Right kidney (tissue), 9 donors: ENCODE measurements at places on chromosomes 5 and 9.

DNA sequence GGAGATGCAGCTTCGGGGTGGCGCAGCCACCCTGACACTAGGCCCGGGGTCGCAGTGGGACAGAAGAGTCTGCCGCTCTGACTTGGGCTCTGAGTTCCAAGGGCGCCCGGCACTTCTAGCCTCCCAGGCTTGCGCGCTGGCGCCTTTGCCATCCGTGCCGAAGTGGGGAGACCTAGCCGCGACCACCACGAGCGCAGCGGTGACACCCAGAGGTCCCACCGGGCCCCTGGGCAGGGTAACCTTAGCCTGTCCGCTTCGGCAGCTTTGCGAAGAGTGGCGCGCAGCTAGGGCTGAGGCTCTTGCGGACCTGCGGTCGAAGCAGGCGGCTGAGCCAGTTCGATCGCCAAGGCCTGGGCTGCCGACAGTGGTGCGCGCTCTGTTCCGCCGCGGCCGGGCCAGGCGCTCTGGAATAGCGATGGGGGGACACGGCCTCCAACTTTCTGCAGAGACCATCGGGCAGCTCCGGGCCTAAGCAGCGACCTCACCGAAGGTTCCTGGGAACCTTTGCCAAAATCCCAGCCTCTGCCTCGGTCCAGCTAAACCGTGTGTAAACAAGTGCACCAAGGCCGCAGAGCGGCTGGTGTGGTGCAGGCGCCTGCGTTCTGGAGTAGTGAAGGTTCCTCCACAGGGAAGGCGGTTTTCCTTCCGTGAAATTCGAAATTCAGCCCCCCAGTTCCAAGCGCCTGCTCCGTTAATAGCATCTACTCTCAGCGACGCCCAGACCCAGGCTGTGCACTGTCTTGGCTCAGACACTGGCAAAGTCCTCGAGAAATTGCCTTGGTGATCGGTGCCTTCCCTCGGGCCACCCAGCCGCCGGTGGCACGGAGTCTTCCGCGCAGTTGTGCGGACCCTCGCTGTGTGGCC, 7.4 kb downstream of the TLX3 start:
- peak; percentile 73 for DNase-seq

GRCh38 chr5:5572010-5572865, 149.8 kb downstream of the ICE1 start:
- DNase-seq: peak; percentile 48

DNA sequence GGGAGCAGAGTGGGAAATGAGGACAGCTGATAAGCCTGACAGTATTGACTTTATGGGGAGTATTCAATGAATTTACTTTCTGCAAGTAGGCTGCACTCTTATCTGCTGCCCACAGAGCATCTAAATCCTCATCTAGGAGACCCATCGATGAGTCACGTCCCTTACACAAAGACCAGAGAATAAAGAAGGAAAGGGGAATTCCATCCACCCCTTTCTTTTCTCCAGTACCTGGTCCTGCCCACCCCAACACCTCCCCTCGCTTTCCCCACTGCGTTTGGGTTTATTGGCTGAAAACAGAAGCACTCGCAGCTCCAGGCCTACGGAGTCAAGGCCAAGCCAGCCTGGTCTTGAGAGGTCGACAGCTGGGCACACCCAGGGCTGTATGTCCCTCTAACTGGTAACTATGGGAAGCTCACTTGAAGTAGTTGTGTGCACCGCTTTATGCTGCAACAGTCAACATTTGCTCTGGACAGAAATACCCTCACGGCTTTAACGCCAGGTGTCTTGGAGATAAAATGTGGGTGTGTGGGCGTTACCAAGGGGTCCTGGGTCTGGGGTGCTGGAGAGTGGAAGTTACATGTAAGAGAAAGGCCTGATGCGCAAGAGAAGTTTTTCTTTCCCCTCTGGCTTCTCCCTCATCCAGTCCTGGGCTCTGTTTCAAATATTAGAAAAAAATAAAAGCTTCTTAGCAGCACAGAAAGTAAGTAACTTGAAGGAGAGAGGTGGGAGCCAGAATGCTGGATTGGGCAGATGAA, 14.5 kb upstream of the TAL2 start:
- no peak for DNase-seq

DNA sequence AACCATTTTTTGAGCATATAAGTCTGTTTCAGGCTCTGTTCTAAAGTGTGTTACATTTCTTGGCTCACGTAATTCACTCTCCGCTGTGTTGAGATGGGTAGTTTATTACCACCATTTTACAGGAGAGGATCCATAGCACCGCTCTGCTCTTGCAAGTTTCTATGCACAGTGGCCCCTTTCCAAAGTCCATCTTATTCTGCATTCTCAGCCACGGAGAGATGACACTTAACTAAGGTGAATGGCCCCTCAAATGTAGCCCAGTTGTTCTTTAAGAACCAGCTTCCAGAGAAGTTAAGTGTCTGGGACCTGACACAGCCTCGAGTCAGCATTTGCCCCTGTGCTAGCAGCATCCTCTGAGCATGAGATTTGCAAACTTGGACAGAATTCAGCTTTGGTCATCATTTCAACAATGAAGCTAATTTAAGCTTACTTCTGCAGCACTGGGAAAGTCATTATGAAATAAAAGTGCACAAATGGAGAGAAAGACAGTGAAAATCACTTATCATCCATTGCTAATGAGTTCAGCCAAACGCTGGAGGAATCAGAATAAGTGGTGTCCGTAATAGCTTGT, 61.9 kb downstream of the FAM78A start:
- DNase-seq: no peak

- DNase-seq: no peak
Measured at GRCh38 chr5:9329125-9329524, 216.8 kb downstream of the SEMA5A start.

DNA sequence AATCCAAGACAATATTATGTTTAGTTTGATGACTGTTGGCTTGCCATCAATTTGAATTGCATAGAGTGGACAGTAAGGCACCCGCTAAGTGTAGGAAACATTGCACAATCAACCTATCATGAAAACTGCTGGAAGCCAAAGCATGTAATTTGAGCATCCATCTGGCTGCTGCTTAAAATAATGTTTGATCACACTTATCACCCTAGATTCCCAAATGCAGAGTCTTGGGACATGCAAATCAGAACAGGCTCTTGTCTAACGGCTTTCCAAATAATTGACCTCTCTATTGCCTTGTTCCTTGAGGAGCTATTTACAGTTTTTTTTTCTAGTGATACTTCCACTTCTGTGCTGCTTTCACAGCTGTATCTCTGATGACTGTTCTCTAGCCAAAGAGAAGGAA, 342.1 kb downstream of the PRR16 start:
- no peak for DNase-seq

GRCh38 chr5:146223179-146223578, 19.8 kb downstream of the RBM27 start:
- DNase-seq: no peak

- DNase-seq: no peak
Measured at GRCh38 chr9:134785325-134786108, 95.1 kb upstream of the FCN2 start.

DNA sequence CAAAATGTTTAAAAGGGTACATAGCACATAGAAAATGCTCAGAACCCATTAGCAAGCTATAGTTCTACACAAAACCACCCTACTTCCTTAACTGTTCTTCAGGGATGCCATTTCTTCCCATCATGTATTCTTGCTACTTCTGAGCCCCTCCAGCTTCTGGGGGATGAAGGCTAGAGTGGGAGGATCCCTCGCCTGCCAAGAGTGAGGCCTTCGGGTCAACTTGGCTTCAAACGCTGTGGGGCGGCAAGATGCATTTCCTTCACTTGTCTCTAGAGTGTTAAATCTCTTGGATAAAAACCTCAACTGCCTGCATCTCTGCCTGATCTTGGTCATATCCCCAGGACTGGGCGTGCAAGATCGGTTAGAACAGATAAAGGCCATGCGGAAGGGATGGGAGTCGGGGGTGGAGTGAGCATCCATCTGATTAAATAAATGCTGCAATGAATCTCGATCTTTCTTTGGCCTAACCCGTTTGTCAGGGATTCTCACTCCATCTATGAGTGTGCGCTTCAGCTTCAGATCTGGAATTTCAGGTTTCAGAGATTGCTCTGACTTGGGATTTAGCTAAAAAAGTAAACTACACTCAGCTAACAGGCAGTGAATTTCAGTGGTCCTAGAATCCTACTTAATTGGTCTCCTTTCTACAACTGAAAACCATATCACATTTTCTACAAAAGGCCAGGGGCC, 118.0 kb upstream of the PANK3 start:
- DNase-seq: no peak

DNA sequence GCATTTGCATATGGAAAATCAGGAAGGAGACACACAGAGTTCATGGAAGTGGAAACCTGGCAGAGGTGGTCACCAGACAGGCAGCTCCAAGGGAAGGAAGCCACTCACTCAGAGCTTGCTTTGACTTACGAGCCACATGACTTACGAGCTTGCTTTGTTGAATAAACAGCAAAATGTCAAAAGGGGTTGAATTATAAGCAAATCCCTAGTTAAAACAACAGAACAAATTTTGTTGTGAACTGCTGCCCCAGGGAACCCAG, 164.3 kb downstream of the SYK start:
- DNase-seq: no peak

DNA sequence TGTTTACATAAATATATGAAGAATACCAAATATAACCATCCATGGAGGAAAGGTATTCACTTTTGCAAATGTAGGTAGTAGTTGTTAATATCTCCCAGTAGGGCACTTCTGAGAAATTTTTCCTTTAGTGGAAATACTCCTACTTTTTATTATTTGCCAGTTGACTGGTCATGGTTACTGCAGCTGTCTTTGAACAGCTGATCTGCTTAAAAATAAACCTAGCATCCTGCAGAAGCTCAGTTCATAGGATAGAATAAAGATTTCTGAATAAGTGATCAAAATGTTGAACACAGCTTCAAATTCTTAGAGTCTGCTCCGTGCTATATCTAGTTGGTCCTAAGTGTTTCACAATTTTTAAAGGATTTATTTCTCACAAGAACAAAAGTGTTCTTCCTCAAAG, 270.7 kb upstream of the TRPC7 start:
- DNase-seq: no peak

GRCh38 chr5:135342551-135342875, 56.5 kb downstream of the MACROH2A1 start:
- DNase-seq: no peak

- DNase-seq: no peak
Measured at GRCh38 chr5:178320281-178320855, 87.8 kb upstream of the PHYKPL start.

DNA sequence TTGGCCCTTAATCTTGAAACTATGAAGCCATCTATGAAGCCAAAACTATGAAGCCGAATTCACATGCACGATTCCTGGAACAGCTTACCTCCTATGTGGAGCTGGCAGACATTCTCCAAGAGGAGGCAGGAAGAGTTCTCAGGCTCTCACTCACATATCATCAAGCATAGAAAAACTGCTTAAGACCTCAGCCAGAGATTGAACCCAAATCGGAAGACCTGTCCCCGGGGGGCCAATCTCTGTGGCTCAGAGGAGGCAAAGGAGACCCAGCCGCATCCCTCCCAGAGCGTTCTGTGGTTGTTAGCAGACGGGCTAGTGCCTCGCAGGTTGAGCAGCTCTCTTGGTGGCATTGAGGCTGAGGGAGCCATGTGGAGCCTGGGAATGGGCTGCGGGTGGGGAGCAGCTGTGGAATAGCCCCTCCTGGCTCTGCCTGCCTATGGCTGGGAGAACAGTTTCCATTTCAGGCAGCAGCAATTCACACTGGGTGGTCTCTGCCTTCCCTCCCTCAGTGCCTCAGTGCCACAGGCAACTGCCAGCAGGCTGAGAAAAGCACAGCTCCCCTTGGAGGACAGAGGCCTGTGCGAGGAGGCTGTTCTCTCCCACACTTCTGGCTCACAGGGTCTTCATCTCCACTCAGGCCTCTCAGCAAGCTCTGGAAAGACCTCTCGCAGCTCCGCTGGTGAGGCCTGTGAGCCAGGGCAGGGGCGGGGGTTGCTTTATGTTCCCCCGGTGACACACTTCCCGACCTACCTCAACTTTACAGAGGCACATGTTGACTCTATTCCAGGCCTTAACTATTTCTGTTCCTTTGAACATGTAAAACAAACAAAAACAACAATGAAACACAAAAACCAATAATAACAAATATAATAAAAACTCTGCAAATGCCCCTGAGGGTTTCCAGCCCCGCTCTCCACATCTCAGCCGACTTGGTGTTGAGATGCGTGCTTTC, 17.4 kb upstream of the TMEM174 start:
- no peak for DNase-seq

GRCh38 chr5:143699121-143699520, 112.8 kb upstream of the HMHB1 start:
- DNase-seq: no peak

DNA sequence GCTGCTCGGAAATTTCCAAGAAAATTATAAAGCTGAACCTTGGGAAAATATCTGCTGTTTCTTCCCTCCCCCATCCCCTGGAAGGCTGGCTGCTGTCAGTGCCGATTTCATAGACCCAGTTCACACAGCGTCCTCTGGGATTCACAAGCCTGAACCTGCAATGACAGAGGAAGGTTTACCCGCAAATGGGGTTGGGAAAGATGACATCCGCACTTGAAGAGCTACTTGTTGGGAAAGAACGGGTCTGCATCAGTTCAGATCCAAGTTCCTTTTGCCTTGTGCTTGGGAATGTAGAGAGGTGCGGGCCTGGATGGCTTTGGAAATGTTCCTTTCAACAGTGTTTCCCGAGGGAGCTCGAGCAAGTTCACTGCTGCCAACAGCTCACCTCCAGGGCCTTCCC, 13.9 kb downstream of the PCDH12 start:
- no peak for DNase-seq

DNA sequence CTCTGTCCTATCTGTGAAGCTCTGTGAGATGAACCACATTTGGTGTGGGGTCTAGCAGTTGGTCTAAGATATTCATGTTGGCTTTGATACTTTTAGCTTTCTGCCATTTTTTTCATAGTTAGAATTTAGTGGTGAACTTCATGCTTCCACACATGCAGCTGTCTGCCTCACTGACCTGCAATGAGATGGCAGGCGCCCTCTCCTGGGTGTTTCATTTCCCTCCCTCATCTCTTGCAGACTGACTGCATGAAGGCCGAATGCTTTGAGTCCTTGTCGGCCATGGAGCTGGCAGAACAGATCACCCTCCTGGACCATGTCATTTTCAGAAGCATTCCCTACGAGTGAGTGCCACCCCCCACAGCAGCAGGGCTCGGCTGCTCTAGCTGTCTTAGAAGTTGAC, 26.1 kb upstream of the CKMT2 start:
- DNase-seq: no peak

DNA sequence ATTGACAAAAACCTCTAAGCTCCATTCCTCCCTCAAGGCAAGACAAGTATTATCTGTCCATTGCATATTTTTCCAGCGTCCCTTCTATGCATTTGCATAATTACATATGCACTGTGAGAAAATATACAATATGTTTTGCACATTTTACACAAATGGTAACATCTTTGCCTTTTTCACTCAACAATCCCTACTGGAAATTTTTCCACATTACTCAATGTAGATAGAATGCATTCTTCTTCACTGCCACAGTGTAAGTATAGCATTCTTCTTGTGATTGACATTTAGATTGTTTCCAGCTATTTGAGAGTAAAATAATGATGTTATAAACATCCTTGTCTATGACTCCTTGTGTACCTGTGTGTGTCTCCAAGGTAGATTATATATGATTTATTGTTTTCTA, 205.0 kb downstream of the SLIT3 start:
- no peak for DNase-seq

- no peak for DNase-seq
Measured at GRCh38 chr5:71492817-71493615, 37.6 kb downstream of the BDP1 start.
